ENCODE measurements at places on chromosomes 13 and 19.

DNA sequence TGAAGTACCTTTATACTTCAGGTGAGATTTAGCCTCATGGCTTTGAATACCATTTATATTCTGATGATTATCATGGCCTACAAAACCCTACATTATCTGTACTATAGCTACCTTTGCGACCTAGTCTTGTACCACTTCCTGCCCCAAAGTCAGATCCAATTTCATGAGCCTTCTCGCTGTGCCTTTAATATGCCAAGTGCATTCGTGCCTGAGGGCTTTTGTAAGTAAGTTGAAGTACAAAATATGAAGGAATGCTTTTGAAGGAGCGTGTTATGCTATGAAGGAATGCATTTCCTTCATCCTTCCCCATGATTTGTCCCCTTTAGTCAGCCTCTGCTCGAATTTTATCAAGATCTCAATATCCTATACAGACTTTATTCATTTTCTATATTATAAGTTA is 9.2 kb upstream of the RASL11A start:
- no peak for DNase-seq

- DNase-seq = no peak
These were observed 501.3 kb downstream of the EFNB2 start for GRCh38 chr13:106034201-106034600.

- DNase-seq = no peak
These were observed 528.4 kb downstream of the DCT start for GRCh38 chr13:93951108-93951507.

GRCh38 chr19:28514166-28514565 is 698.8 kb downstream of the UQCRFS1 start:
- DNase-seq = no peak

GRCh38 chr13:114115796-114116195 is 16.6 kb downstream of the RASA3 start:
- no peak for DNase-seq

- no peak for DNase-seq
These were observed 116.8 kb downstream of the ENOX1 start for GRCh38 chr13:43669964-43670363.

GRCh38 chr13:54875111-54875510 is 1846.5 kb downstream of the OLFM4 start:
- DNase-seq = no peak

DNA sequence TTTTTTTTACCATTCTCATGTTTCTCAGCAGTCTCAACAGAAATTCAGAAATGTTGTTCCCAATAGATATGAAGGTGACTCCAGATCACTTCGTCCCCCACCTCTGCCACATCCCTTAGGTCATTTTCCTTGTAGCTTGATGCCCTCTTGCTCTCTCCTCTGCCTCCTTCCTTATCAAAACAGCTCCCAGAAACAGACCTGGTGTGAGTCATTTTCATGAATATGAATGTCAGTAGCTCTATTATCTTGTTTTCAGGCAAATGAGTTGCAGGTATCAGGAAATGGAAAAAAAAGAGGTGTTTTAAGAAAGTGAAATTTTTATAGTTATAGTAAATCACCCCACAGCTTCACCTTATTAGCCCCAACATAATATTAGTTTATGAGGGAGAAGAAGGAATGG is 539.3 kb downstream of the SUCLA2 start:
- DNase-seq = no peak
